CMK (cell line): ENCODE measurements at places on chromosomes 5 and 9.

DNA sequence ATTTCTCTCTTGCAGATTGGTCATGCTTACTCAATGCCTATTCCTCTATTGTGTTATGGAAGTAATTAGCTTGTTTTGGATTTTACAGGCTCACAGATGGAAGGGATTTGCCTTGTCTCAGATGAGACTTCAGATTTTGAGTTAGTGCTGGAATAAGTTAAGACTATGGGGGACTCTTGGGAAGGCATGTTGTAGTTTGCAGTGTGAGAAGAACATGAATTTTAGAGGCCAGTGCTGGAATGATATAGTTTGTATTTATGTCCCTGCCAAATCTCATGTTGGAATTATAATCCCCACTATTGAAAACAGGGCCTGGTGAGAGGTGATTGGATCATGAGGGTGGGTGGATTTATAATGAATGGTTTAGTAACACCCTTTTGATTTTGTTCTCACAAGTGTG is 6.1 kb upstream of the TUSC1 start:
- no peak for DNase-seq

GRCh38 chr5:122078116-122079110 is at the start of gene LOX:
LOX (minus strand) TSS chr5:122078259; CDS start chr5:122077985, 274 bp downstream.
- no peak for DNase-seq

DNA sequence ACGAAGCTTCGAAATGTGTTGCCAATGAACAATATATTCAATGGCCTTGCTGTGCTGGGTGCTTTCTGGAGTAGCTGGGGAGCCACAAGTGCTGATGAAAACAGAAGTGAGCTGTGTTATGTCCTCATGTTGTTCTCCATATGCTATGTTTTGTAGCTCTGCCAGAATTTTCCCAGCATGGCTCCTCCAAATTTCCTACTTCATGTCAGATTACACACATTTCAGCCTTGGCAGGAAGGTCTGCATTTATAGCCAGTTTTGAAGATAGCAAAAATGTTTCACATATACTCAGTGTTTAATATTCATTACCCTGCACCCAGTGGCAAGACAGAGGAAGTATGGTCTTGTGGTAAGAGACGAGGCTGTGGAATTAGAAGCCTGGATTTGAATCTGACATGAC is 22.6 kb upstream of the NMUR2 start:
- no peak for DNase-seq

- no peak for DNase-seq
Observed at GRCh38 chr5:149939546-149939945, 5.0 kb downstream of the PDE6A start.

DNA sequence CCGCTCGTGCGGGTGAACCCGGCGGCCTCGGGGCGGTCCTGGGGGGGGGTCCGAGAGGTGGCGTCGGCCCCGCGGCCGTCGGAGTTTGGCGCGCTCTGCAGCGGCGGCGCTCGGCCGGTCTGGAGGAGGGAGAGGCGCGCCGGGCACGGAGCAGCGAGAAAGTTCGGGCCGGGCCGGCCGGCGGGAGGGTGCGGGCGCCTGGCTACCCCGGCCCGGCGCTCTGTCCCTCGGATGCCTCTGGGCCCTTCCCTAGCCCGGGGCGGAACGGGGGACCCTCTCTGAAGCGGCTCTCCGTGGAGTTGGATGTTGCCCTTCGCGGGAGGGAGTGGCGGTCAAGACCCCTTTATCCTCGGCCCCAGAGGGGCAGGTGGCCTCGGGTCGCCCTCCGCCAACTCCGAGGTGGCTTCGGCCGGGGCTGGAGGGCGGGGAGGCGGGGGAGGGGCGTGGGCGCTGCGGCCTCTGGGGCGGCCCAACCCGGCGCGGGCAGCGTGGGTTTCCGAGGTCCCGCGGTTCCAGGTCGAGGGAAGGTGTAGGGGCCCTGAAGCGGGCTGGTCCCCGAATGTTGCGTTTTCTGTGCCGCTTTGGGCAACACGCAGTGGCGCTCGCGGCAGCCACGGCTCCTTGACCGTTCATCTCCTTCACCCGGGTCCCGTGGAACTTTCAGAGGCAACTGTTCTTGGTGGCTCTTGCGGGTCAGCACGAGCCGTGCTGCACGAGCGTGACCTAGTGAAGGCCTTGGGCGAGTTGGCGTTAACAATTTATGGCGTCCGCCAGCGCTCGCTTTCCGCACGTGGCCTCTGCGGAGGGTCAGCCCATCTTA is 290.5 kb downstream of the DOCK8 start:
- no peak for DNase-seq

DNA sequence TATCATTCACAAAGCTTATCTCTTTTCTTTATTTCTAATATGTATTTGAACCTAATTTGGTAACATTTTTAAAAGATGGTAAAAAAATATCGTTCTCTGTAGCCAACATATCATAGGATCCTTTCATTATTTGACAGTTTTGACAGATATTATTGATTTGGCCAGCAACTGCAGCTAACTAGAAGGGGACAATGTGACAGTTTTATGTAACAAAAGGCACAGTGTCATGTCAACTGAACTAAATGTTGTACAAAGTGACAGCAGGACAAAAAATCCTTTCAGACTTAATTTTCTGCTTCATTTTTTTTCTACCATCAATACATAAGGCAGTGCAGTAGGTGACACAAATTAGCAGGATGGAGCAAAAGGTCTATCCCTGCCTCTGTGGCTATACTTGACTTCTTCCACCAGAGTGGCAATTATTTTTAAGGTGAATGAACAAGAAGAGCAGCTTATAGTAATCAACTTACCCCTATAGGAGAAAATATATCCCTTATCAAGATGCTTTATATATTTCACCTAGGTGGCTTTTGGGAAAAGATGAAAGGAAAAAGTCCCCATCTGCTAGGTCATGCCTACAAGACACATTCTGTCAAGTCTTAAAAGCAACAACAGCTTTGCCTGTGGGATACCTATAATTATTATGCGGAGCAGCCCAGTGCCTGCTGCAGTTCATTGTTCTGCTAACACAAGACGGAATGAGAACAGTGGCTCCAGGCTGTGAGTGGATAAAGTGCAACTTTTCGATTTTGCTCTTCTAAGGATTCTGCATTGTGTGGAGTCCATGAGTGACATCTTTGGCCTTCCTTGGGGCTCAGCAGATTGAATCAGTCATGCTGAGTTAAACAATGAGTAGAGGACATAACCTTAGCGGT is 694.9 kb downstream of the ISL1 start:
- no peak for DNase-seq

DNA sequence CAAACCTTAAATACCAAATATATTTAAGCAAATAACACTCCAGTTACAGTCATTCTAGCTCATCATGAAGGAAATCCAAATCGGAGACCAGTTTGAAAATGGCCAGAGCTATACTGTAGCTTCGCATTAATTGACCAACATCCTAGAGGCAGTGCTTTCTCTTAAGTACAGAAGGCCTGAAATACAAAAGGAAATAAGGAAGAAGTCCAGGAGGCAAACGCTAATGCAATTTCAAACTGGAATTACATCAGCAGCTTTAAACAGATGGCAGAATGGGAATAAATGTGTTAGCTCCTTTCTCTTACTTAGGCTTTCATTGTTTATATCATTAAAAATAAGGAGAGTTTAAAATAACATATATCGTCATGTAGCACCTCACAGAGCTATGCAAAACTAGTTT is 197.0 kb downstream of the SEC61B start:
- DNase-seq, result no peak

DNA sequence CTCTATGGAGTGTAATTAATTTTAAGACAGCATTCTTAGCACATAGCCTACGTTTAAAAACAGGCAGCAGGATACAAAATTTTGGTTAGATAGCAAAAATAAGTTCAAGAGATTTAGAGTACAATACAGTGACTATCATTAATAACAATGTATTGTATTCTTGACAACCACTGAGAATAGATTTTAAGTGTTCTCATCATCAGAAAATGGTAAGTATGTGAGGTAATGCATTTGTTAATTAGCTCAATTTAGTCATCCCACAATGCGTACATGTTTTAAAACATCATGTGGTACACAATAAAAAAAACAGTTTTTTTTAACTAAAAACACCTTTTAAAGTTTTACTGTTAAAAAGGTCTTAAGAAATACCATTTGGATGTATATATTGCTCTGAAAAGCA is 94.2 kb downstream of the MUSK start:
- no peak for DNase-seq

DNA sequence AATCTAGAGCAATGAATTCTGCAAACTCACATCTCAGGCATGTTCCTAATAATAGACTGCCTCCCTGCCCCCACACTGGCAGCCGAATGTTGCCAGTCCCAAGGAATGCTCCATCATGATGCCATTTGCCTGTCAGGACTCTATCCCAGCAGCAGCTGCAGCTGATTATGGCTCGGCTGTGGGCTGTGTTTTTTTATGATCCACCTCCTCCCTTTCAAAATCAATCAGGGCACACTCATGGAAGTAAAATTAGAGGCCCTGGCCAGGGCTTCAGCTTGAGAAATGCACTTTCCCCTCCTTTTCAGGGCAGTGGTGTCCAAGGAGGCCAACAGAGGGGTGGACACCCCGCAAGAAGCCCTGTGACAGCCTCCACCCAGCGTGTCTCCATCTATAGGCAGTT is 176.7 kb upstream of the S1PR3 start:
- no peak for DNase-seq

DNA sequence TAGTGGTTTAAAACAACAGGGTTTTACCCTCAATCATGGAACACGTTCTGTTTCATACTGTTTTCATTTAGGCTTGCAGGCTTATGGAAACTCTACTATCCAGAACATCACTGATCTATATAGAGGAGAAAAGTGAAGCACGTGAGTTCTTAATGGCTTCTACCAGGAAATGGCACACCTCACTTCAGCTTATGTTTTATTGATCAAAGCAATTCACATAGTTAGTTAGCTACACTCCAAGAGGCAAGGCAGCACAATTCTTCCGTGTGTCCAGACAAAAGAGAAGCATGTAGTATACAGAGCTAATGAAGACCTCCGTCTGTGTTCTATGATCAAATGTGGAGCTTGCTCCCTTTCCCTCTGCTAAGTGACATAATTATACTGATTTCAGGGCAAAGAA is 353.3 kb upstream of the CD180 start:
- no peak for DNase-seq

- no peak for DNase-seq
Observed at GRCh38 chr5:15533129-15533893, 33.3 kb downstream of the FBXL7 start.

- DNase-seq, result no peak
Observed at GRCh38 chr9:117707561-117707960, 3.4 kb downstream of the TLR4 start.

GRCh38 chr9:38048316-38048969 is 20.6 kb downstream of the SHB start:
- no peak for DNase-seq

DNA sequence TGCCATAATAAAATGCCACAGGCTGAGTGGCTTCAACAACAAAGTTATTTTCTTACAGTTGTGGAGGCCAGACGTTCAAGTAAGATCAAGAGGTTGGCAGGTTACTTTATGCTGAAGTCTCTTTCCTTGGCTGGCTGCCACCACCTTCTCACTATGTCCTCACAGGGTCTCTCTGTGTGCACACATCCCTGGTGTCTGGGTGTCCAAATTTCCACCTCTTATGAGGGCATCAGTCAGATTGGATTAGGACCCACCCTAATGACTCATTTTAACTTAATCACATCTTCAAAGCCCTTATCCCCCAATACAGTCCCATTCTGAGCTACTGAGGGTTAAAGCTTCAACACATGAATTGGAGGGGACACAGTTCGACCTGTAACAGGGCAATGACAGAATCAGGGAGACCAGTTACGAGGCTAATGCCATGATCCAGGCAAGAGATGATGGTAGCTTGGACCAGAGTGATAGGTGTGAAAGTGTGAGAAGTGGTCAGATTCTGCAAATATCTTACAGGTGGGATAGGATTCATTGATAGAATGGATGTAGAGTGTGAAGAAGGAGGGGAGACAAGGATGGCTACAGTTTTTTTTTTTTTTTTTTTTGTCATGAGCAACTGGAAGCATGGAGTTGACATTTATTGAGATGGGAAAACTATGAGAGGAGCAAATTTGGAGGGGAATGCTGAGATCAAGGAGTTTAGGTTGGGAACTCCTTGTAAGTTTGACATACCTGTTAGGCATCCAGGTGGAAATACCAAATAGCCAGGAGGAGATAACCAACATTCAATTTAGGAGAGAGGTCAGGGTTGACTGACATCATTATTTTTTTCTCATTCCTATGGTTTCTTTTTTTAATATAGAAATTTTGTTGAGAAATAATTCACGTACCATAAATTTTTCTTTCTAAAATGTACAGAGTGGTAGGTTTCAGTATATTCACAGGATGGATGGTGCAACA is 39.6 kb upstream of the FGF1 start:
- DNase-seq, result no peak

DNA sequence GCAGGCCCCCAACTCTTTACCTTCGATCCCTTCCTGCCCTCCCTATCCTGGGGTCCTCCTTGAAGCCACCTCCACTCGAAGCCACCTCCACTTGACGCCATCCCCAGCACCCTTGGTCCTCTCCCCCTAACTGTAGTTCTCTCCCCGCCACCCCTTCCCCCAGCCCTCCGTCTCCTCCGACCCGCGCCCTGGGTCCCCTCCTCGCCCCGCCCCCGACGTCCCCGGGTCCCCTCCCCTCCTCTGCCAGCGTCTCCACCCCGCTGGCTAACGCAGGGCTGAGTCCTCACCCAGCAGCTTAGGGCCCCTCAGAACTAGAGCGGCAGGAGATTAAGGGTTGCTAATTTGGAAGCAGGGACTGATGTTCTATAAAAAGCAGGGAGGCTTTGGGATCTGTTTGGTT is 30.6 kb upstream of the ANKRD33B start:
- no peak for DNase-seq

GRCh38 chr9:136568288-136569081 is 22.6 kb upstream of the NOTCH1 start:
- DNase-seq, result no peak

GRCh38 chr9:94286116-94286515 is 27.0 kb downstream of the ZNF169 start:
- DNase-seq, result no peak

DNA sequence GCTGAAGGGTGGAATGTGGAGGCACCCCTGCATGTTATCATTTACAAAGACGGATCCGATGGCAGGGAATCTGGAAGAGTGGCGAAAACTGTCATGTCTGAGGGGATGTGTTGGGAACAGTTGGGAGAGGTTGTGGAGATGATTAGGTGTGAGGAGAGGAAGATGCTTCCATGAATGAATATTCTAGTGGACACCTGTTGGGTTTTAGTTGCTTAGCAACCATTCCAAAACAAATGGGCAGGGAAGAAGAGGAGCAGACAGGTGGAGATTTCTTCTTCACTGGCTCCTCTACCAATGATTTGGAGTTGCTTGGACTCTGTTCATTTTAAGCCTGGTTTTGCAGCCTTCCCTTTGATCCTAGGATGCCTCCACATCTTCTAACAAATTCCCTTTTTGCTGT is 465.3 kb upstream of the CLINT1 start:
- DNase-seq, result no peak

GRCh38 chr5:17230191-17230590 is 12.8 kb downstream of the BASP1 start:
- no peak for DNase-seq

- no peak for DNase-seq
Observed at GRCh38 chr9:125764198-125764597, 17.0 kb downstream of the PBX3 start.
